Activated T-helper 1 cell treated with anti-CD3 and anti-CD28 coated beads, Interleukin-2, amount 50 U/mL, for 16 hours (primary cell): ENCODE measurements at places on chromosomes 2 and 18.

GRCh38 chr2:166230024-166230723 is 102.4 kb upstream of the SCN1A start:
- DNase-seq, result no peak

DNA sequence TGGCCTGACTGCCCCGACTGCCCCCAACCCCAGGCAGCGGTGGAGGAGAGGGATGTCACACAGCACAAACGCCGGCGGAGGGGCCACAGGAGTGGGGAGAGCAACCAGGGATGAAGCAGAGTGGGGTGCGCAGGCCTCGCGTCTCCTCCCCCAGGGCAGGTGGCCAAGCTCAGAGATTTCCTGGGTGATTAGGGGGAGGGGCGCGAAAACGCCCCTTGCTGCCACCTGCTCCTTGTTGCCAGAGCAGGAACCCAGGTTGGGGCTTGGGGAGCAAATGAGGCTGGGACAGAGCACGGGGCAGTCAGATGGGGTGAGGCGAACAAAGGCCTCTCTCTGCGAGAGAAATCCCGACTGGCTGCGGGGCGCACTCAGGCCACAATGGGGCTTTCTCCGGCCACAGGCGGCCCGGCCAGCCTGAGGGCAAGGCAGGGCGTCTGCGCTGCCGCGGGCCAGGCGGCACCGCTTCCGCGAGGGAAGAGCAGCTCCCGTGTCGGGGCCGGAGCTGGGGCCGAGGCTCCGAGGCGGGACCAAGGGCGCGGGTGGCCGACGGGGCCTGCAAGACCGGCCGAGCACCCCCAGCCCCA is 11.5 kb downstream of the TEX44 start:
- DNase-seq, result no peak

- DNase-seq, result no peak
Measured at GRCh38 chr2:190136259-190136658, 73.7 kb upstream of the MSTN start.

- DNase-seq, result no peak
Measured at GRCh38 chr2:189234991-189235390, 55.4 kb upstream of the COL5A2 start.

- no peak for DNase-seq
Measured at GRCh38 chr2:137771064-137771463, 193.2 kb upstream of the HNMT start.

- no peak for DNase-seq
Measured at GRCh38 chr2:174812037-174812436, 47.8 kb upstream of the CHRNA1 start.

GRCh38 chr2:215423234-215423633 is 12.6 kb downstream of the FN1 start:
- DNase-seq, result no peak

GRCh38 chr2:142299021-142299420 is 168.2 kb upstream of the LRP1B start:
- no peak for DNase-seq

DNA sequence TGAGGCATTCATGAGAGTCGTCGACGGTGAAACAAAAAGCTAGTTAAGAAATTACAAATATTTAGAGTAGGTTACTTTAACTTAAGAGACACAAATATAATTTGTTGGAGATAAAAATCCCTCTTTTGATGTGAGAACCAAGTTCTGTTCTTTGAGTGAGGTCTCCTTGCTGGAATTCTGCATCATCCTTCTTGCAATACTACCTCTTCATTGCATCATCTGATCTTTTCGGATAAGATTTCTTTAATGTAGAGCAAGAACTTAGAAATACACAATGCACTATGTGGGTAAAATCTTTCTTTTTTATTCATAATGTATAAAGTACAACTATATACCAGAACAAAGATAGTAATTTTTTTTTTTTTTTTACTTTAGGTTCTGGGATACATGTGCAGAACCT is 118.4 kb downstream of the ARL4C start:
- no peak for DNase-seq

DNA sequence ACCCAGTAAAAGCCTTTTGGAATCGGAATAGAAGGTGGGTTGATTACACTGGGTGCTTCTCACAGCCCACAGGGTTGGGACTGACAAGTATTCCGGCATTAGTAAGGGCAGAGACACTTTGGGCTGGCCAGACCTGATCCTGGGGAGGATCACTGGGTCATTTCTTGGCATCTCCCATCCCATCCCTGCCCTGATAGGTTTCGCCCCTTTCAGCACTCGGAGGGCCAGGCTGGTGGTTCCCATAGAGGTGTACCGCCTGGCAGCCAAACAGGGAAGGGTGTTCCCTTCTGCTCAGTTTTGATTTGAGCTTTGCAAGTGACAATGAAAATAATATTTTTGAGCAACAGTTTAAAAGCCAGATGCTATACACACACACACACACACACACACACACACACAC is 37.3 kb downstream of the CYP1B1 start:
- no peak for DNase-seq

DNA sequence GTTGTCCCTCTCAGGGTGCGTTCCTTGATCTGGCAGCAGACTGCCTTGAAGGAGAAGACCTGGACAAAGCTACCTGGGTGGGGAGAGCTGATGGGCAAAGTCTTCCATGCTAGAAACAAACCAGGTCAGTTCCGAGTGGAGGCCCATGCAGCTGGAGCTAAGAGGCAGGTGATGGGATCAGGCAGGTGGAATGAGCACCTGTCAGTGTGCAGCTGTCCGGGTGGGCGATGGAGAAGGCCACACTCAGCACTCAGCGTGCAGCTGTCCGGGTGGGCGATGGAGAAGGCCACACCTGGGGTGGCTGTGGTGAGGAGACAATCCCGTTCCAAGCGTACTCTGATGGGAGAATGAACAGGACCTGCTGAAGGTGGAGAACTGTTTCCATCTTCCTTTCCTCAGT is 237.3 kb upstream of the MYT1L start:
- no peak for DNase-seq

DNA sequence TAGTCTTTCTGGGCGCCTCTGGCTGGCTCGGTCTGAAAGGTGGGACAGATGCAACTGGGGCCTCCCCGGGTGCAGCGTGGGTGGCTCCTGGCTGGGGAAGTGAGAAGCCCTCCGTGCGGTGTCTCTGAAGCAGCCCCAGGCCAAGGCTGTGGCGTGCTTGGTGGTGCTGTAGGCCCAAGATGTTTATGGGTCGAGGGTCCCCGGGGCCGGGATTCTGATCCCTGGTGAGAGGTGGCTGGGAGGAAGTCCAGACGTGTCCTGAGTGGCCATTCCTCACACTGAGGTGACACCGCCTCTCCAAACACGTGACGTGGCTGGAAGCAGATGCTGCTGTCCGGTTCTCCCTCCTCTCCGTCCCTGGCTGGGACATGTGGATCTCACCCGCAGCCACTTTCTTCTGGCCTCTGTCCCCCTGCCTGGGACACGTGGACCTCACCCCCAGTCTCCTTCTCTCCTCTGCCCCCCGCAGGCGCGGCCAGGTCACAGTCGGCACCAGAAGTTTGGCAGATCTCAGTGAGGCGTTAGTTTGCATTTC is 12.6 kb downstream of the RTP5 start:
- DNase-seq, result no peak

GRCh38 chr2:108896741-108897140 is 92.3 kb downstream of the EDAR start:
- DNase-seq, result no peak

GRCh38 chr2:8676921-8677645 is 4.8 kb upstream of the ID2 start:
- no peak for DNase-seq

- DNase-seq, result no peak
Measured at GRCh38 chr2:174997110-174997509, 8.1 kb downstream of the CHN1 start.

DNA sequence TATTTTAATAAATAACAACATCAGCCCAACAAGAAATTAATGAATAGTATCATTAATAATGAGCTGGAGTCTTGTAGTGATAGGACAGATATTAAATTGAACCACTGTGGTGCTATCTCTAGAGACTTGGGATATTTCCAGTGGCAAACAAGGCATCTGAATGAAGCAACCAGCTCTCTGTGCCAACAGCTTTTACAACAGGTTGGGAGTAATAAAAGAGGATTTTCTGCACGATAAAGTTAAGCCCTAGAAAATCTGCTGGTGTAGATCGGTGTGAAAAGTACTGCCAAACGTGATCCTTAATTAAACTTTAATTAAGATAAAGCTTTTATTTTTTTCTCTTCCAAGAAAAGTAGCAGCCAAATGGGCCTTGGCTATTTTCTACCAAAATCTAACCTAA is 385.5 kb downstream of the NR4A2 start:
- no peak for DNase-seq

- DNase-seq, result no peak
Measured at GRCh38 chr2:191253476-191253875, 8.3 kb downstream of the MYO1B start.

- DNase-seq, result no peak
Measured at GRCh38 chr2:110842048-110842447, 109.7 kb downstream of the ACOXL start.

- no peak for DNase-seq
Measured at GRCh38 chr2:190575263-190575662, 40.7 kb upstream of the NEMP2 start.

DNA sequence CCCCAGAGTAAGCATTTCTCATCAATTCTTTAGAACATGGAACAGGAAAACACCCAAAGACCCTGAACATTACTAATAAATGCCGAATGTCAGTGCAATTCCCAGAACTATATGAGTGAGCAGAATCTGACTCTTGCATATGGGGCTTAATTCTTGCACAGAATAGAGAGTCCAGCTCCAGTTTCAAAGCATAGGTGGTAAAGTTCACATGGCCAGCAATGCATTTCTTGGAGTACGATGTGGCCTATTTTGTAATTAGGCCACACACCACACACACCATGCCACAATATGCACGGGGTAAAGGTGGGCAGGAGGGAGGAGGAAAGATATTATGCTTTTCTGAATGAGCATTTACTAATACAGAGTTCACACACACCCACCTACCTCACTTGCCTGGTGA is 56.5 kb downstream of the PLA2R1 start:
- no peak for DNase-seq

DNA sequence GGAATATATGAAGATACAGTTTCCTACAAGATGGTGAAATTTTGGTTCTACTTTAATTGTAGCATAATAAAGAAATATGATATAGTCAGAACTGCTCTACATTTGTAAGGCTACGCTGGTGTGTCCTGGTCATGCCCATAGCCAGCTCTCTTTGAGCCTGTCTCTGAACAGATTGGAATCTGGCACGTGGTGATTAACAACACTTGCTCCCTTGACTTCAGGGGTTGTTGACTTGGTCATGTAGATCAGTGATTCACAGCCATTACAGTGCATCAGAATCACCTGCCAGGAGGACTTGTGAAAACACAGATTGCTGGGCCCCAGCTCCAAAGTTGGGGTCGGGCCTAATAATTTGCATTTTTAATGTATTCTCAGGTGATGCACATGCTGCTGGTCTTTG is 80.4 kb downstream of the PTPRM start:
- no peak for DNase-seq

DNA sequence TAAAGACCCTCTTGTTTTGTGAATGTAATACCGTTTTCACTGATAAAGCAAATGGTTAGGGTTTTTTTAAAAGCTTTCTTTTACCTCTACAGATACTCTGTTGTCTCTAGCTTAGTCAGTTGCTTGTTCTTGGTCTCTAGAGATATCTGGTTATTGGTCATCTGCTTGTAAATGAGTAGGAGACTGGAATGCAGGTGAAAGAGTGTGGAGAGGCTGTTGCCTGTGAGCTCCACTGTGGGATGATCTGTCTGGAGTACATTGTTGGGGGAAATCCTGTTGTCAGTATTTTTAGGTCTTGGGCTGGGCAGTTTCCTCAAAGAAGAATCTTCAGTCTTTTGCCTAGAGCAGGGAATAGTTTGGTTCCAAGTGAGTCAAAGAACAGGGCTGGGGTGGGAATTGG is 67.7 kb downstream of the SMCHD1 start:
- DNase-seq, result no peak

DNA sequence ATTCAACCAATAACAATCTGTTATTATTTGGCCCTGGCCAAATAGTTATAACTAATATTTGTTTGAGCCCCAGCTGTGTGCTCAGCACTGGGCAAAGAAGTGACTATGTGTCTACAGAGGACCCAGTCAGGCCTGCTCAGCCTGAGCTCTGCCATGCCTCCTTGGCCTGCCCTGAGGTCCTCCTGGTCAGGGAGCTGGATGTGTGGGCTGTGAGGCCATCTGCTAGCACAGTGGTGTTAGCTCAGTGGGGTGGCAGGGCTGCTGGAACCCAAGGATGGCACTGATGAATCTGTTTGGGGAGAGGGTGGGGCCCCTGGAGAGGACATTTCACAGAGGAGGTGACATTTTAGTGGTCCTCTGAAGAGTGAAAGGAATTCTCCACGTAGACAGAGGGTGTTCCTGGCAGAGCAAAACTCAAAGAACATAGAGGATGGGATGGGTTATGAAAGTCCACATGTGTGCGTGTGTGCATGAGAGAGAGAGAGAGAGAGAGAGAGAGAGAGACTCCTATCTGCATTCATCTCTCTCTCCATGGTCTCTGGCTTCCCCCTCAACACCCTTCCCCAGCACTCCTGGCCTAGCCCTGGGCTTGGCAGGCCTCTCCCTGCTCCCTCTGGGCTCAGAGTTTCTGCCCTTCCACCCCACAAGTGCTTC is 21.2 kb upstream of the ATOH8 start:
- no peak for DNase-seq

- DNase-seq, result peak; percentile 65
Measured at GRCh38 chr18:77063260-77063659, 69.3 kb downstream of the MBP start.

GRCh38 chr18:63000839-63001238 is 285.5 kb downstream of the PHLPP1 start:
- no peak for DNase-seq

DNA sequence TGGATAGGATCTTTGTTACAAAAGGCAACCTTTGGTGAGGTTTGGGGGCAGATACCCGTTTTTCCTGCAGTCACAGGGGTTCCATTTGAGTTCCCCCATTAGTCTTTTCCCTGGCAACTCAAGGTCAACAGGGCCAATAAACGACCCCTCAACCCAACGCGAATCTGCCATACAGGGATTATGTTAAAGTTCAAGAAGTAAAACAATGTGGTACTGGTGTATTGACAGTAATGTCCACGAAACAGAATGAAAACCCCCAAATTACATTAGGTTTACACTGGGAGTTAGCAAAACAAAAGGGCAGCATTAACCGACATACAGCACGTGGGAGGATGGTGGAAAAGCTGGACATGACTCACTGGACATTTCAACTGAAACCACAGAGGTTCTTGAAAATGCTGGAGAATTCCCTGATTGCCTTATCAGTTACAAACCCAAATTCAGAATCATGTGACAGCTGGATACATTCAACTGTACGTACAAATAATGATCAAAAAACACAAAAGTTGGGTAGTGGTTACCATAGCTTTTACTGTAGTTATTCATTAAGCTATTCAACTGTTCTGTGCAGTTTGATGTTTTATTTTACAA is 4.9 kb upstream of the IMP4 start:
- no peak for DNase-seq

GRCh38 chr2:53129851-53130250 is 637.8 kb upstream of the CHAC2 start:
- no peak for DNase-seq

GRCh38 chr2:127072396-127072795 is 34.6 kb downstream of the BIN1 start:
- no peak for DNase-seq
